ACHN (cell line): ENCODE measurements at places on chromosomes 16 and 17.

DNA sequence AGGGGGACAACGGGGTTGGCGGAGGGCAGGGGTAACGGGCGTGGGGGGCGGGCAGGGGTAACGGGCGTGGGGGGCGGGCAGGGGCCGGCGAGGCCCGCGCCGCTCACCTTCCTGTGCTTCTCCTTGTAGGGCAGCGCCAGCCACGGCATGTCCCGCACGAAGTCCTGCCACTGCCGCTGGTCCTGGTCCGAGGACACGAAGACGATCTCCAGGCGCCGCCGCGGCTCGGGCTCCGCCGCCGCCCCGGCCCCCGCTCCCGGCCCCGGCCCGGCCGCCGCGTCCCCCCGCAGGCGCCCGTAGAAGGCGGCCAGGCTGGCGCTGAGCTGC is 401 bp downstream of the NXN start:
- DNase-seq = no peak

DNA sequence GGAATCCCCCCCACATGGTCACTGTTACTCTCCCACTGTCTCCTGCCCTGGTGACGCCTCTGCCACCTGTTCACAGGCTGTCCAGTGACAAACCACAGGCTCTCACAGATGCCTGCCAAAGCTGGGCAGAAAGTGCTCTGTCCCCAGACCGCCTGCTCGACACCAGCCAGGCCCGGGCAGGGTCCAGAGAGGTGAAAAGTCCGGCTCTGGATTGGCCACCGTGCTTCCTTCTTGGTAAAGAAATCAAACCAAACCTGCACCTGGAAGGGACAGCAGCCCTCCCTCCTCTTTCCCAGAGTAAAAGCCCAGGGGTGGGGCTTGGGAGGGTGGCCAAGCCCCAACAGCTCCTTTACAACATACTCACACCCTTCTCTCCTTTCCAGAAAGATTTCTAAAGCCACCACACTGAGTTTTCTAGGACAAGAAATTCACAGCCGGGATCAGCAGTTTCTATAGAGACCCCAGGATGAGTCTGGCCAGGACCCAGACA is 6.2 kb downstream of the PCGF2 start:
- DNase-seq = no peak

DNA sequence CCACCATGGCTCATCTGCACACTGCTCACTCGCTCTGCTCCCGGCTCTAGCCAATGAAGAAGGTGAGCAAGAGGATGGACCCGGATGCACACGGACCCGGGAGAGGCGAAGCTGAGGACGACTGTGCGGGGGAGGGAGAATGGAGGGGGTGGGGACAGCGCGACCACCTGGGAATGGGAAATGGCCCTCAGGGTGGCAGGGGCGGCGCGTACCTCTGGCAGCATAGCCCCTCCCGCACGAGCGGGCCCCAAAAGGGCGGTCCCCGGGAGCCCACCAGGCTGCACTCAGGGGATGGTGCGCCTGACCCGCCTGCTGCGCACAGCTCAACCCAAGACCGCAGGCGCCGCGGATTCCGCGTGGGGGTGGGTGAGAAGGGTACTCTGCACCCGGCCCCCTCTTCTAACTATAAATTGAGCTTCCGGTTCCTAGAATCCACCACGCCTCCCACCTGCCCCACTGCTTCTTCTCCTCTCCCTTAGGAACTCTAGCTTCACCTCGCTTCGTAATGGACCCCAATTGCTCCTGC is 6.1 kb downstream of the MT1H start:
- DNase-seq = no peak

GRCh38 chr17:51707216-51707615 is 446.9 kb downstream of the UTP18 start:
- DNase-seq = no peak

DNA sequence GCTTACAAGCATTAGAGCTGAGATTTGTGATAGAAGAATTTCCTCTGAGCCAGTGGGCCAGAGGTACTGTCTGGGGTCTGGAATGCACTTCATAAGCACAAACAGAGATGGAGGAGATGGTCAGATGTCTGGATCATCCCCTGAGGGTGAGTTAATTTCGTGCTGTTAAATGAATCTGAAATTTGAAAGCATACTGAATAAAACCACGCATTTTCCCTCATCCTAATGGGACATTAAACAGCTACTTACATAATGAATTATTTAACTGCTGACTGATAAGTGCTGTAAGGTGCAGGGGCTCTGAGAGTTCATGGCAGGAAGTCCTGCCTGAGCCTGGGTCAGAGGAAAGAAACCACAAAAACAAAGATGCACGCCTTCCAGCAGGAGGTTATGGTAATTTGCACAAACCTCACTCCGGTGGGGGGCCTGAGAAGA is 136.3 kb upstream of the XYLT1 start:
- DNase-seq = no peak

DNA sequence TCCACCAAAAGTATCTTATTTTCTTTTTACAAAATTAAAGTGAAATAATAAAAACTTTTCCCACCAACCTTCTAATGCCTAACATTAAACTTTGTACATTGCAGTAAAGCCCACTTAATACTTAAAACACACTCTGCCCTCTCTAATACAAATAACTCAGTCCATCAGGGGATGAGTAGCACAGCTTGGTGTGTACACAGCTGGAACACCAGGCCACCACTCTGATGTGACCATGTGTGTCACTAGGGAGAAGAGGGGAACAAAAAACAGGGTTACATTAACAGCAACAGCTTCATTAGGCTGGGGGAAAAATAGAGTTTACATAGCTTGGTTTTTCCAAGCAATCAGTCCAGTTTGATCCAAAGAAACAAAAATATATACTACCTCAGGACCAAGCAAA is 295.0 kb downstream of the CEP112 start:
- no peak for DNase-seq

DNA sequence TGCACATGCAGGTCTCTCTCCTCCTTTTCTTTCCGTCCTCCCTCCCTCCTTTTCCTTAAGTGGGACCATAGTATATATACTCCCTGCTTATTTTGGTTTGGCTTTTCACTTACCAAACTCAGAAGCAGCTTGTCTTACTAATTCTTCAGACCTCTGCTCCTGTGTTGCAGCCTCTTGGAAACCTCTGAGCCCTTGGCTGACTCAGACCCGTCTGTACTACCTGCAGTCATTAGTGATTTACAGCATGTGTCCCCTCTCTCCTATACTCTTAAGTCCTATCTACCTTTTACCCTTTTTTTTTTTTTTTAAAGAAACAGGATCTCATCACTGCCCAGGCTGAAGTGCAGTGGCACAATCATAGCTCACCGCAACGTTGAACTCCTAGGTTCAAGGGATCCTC is 207.0 kb downstream of the STX8 start:
- DNase-seq = no peak

GRCh38 chr17:14792746-14793145 is 472.4 kb downstream of the PMP22 start:
- no peak for DNase-seq

GRCh38 chr16:15829460-15829859 is 27.4 kb downstream of the MYH11 start:
- DNase-seq = no peak

GRCh38 chr16:8673611-8674412 is 605 bp upstream of the ABAT start:
- no peak for DNase-seq

DNA sequence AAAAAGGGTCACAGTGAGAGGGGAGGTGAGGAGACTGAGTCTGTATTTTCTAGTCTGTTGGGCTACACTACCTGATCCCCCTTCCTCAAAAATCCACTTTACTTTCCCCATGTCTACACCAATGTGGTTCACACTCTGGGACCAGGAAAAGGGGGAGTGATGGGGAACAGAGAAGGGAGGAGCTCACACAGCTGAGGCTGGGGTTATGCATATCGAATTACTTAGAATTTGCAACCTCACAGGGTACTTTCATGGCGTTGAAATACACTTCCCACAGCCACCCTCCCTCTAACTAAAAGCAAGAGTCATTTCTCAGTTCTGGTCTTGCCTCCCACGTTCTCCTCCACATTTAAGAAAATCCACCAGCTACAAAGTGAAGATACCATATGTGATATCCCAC is 14.1 kb downstream of the MAPT start:
- DNase-seq = no peak

DNA sequence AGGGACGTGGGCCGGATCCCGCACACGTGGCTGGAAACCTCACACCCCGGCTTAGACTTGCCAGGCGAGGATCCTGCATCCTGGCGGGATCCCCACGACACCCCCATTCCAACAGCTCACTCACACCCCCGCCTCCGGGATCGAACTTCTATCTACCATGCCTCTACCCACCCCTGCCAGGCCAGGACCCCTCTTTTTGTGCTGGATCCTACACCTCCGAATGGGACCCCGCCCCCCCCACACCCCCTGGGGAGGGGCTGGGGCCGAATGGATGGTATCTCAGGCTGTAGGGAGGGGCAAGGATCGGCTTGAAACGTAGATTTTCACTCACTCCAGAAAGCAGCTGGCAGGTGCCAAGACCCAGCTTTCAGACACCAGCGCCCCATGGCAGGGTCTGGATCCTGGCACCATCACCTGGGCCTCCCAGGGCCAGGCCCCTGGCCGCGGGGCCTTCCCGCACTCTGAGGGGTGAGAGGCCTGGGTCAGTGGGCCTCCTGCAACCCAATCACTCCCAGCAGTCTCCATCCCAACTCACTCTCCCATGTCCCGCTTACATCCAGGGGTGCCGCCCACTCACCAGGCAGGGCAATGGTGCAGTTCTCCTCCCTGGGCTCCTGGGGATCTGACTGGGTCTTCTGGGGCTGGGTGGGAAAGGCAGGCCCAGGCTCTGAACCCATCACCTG is 6.7 kb downstream of the PRSS36 start:
- DNase-seq = no peak

DNA sequence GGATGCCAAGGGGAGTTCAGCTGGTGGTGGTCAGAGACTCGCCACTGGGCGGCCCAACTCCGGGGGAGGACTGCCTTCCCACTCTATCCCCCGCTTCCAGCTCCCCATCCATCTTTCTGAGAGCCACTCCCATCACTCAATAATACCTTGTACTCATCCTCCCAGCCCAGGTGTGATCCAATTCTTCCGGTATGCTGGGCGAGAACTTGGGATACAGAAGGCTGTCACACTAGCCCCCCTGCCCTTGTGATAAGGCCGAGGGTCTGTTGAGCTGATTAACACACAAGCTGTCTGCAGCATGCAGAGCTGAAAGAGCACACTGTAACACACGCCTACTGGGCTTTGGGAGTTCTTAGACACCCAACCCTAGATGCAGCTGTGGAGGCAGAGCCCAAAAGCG is 460.4 kb upstream of the EEF2KMT start:
- no peak for DNase-seq
